ENCODE measurements at places on chromosomes 5 and 9.

DNA sequence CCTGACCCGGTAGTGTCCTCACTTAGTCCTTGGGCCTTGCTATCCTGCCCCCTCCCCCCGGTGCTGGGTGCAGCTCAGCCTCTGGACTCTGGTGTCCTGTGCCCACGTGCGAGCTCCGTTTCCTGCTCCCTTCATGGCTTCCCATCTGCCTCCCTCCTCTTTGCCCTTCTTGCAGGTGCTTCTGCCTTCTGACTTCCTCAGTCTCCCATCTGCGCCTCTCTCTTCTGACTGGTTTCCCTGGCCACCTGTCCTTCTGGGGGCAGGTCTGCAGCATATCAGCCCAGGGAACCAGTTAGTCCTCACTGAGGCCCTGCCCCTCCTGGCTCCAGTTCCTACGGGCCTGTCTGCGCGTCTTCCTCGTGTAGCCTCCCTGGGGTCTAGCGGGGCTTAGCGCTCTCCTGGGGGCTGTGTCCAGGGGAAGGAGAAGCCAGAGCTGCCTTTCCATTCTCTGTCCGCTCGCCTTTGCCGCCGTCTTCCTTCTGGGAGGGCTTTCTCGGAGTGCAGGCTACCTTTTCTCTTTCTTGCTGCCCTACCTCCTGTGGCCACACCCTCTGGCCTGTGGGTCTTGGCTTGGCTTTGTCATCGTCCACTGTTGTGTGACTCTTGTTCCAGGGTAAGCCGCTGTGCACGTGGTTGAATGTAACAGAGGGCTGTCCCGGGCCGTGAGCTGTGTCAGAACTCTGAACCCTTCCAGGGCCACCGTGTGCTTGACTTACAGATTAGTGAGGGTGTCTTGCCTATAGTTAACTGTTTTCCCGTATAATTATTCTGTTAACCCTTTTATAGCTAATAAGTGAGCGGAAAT is 51.8 kb downstream of the EHMT1 start:
- no peak for DNase-seq

GRCh38 chr5:91140657-91141056 is 242.5 kb downstream of the ARRDC3 start:
- DNase-seq = no peak

- DNase-seq = no peak
Observed at GRCh38 chr9:124364141-124364540, 51.1 kb downstream of the PSMB7 start.

GRCh38 chr5:127338501-127338900 is 47.9 kb downstream of the MEGF10 start:
- DNase-seq = no peak

DNA sequence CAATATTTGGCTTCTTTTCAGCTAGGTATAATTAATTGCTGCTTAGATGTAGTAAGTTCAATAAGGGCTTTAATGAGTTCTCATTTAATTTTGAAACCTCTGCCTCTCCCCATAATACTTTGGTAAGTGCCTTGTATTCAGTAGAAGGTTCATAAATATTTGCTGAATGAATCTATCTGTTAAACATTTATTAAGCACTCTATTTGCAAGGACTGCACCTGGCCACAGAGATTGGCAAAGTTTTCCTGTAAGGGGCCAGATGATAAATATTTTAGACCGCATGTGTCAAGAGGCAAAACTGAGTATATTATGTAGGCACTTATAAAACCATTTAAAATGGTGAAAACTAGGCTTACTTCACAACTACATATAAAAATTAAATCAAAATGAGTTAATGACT is 19.0 kb upstream of the GNA14 start:
- no peak for DNase-seq

GRCh38 chr9:113674436-113674835 is 201.7 kb upstream of the ZNF618 start:
- DNase-seq = no peak

DNA sequence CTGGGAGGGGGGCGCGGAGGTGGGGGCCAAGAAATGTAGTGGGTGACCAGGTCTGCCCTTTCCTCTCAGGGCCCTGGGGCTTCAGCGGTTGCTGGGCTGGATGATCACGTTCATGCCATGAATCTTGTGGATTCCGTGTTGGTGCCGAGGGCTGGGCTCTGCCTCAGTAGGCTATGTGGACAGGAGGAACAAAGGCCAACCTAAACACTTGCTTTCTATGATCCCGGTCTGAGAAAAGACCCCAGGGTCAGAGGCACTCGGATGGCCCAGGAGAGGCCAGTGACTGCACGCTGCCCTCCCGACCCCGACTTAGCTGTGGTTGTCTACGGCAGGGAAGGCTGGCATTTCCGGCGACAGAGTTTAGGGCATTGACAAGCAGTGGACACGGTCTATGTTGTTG is 26.6 kb downstream of the PHF2 start:
- no peak for DNase-seq
